ENCODE measurements at places on chromosomes 1 and 21. TPM values are rescaled to one million over a fixed set of nuclear protein-coding genes. Genes with fewer than 3 reads are reported as not detected.

- no peak for DNase-seq
Measured at GRCh38 chr1:29789221-29789909, 553.0 kb downstream of the PTPRU start.

DNA sequence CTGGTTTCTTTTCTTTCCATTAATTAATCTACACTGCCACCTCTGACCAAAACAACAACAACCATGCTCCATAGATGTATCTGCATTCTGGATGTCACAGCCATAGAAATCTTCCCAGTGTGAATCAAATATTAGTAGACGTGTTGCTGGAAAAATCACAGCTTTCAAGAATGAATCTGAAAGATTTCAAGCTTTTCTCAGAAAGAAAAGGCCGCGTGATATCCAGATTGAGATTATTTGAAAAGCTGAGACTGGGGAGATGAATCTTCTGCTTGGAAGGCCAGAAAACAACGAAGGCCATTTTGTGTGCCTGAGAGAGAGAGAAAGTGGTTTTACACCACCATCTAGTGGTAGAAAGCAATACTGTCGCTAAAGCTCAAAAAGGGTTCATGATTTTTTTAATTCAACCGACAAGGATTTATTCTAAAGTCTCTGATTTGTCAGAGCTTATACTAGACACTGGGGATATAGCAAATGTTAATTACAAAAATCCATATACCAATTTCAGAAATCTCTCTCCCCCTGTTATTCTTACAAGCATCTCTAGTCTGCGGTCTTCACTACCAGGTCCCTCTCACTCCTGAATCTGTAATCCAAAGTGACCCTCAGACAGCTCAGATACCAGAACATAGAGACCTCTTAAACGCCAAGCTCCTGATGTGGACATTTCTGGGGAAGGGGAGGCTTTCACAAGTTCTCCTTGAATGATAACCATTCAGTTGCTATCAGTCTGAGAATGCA, 87.5 kb upstream of the SGIP1 start:
- peak; percentile 75 for DNase-seq

- no peak for DNase-seq
Measured at GRCh38 chr21:18298228-18298627, 53.6 kb downstream of the CHODL start.

The ATP1A2 gene
- not detected for total RNA-seq

GRCh38 chr1:58811303-58811702, 27.5 kb upstream of the JUN start:
- DNase-seq, result no peak

DNA sequence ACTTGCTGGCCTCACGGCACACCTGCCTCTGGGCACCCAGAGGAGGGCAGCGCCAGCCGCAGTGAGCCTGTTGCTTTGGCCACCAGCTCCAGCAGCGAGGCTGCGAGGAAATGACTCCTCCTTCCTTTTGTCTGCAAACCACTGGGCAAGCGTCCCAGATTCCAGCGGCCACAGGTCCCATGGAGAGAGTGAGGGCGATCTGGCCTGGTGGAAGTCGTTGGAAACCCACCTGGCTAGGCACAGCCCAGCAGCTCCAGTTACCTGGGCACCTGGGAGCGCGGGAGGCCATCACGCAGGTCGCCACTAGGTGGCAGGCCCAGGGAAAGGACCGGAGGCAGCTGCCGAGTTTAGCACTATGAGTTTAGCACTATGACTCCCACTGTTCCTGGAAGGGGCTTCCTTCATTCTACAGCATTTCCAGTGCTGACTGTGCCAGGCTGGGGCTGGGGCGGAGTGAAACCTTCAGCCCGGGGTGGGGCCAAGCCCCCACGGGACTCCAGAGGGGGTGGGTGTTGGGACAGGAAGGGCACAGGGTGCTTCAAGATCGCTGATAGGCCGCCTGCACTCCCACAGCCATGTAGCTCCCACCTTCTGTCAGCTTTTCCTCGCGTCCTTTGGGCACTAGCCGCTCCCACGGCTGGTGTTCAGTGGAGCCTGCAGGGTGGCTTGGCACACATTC, 1.1 kb upstream of the ESPN start:
- peak; percentile 73 for DNase-seq

The NBPF26 gene
- total RNA-seq, result 70.0 TPM

GRCh38 chr1:230317823-230318819, 108.0 kb downstream of the PGBD5 start:
- DNase-seq, result no peak

The CD53 gene
- total RNA-seq, result 337 TPM

DNA sequence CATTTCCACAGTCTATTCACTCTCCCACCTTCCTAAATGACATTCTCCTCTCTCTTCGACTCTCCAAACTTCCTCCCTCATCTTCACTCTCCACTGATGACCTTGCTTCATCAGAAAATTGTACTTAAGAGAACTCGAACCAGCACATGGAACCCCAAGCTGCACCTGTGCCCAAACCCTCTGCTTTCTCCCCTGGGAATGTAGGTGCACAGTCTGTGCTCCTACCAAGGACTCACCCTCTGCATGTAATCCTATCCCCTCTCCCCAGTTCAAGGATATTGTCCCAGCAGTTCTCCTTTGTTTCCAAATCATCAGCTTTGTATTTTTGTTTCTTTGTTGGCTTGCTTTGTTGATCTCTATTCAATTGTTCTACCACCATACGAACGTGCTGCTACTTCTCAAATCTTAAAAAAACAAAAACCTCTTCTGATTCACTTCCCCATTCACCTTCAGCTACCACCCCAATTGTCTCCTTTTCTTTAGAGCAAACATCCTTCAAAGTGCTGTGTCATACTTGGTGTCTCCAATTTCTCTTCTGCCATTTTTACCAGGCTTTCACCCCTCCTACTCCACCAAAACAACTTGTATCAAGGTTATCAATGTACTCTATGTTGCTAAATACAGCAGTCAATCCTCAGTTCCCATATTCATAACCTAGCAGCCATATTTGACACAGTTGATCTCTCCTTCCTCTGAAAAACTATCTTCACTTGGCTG, 26.8 kb downstream of the RAB3B start:
- no peak for DNase-seq

DNA sequence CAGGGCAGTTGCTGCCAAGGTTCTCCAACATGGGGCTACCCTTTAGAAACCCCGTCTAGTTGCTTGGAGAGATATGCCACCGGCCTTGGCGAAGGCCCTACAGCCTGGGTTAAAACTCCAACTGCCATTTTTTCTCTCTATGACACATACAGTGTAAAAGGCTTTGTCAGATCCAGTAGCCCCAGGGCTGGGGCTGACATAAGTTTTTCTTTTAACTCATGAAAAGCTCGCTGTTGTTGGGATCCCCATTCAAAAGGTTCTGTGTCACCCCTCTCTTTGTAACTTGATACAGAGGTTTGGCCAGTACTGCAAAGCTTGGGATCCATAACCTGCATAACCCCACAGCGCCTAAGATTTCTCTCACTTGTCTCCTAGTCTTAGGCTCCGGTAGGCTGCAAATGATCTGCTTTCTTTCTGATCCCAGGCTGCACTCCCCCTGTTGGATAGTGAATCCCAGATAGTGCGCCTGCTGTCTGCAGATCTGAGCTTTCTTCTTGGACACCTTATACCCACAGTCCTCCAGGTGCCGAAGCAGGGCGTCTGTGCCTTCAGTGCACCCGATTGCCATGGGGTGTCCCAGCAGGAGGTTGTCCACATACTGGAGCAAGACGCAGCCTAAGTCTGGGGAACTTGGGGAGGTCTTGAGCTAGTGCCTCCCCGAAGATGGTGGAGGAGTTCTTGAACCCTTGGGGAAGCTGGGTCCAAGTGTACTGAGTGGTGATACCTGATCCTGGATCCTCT, 406.2 kb downstream of the TGFB2 start:
- no peak for DNase-seq
